Neural crest cell (in vitro differentiated cells): ENCODE measurements at places on chromosomes 2 and 18.
A peak's percentile ranks its signal among the peaks of the same experiment; 100 is the strongest.

DNA sequence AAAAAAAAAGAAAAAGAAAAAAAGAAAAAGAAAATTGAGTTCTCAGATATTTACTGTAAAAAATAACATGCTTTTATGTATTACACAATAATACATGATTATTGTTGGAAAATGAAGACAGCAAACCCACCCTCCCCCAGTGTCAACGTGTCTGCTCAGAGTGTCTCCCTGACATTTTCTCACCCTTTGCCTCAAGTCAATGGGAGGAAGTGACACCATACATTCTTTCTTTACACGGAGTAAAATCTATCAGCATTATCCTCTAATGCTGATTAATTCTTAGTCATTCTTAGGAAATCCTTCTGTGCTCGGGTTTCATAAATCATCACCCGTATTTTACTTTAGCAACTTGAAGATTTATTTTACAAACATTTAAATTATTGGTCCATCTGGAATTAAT lies 32.0 kb downstream of the CTAGE1 start:
- DNase-seq: no peak

DNA sequence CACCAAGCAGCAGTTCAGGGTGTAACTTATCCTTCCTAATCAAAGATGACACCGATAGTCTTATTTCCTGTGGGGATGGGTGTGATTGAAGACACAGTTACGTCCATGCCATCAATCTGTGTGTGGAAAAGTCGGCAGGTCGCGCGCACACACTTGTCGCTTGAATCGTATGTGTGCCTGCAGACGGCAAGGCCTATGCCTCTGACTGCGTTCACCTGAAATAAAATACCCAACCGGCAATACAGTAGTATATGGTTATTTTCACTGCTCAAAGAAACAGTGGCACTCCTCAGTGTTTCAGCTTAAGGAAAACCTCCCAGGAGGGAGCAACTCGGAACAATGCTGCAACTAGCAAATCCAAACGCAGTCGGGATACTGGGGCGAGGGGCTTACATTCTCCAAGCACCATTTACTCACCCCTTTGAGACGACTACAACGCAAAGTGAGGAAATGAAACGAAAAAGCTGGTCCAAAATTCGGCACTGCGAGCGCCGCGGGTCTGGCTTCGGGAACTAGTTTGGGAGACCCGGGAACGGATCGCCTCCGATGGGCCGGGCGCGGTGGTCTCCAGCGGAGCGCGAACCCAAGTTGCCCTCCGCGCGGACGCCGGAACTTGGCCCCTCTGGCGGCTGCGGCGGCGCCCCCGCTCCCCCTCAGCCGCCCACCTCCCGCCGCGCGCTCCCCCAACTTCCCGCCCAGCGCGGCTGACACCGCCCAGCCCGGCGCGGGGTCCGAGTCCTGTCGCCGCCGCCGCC lies 675 bp downstream of the PRKD3 start:
- peak; percentile 39 for DNase-seq

DNA sequence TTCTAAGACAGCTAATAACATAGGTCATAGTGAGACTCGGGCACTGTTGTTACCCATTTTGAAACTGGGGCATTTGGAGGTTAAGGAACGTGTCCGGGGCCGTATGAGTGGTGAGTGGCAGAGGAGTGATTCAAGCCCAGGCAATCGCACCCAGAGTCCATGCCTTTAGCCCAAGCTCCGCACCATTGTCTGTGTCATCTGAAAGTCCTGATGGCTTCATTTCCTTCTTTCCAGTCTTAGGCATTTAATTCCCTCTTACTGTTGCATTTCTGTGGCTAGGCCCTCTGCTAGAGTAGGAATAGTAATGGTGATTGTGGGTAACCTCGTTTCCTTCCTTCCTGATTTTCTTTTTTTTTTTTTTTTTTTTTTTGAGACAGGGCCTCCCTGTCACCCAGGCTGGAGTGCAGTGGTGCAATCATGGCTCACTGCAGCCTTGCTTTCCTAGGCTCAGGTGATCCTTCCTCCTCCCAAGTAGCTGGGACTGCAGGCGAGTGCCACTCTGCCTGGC lies 49.8 kb upstream of the ASB1 start:
- DNase-seq: no peak

DNA sequence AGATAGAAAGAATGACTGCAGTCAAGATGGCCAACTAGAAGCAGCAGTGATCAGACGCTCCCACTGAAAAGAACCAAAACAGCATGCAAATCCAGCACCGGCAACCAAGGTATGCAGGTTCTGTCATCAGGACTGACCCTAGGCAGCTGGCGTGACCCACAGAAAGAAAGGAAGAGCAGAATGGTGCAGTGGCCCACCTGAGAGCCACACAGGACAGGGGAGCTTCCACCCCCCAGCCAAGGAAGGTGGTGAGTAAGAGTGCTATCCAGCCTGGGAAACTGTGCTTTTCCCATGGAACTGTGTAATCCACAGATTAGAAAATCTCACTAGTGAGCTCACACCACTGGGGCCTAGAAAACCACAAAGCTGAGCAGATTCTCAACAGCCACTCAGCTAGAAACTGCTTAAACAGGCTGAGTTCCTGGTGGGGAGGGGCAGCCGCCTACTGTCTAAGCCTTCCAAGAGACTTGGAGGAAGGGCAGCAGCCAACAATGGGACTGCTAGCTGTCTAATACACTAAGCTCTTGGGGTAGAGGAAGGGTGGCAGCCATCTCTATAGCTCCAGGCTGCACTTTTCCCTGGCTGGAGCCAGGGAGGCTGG lies 127.9 kb downstream of the EVA1A start:
- no peak for DNase-seq

GRCh38 chr18:47953471-47953931 lies 23.0 kb upstream of the SMAD2 start:
- DNase-seq: no peak

DNA sequence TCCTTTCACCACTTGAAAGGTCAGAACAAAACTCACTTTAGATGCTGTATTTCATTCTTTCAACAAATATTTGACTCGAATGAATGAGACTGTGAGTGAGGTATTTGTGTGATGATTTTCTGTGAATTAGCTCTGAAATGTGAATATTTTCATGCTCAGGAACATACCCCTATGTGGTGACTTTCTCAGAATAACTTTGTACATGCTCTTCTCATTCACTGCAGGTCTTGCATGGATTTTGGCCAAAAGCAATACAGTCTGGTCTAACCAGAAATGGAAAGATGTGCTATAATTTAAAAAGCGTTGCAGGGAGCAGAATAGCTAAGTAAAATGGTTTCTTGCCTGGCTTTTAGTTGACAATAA lies 75.5 kb downstream of the MYCN start:
- DNase-seq: no peak

DNA sequence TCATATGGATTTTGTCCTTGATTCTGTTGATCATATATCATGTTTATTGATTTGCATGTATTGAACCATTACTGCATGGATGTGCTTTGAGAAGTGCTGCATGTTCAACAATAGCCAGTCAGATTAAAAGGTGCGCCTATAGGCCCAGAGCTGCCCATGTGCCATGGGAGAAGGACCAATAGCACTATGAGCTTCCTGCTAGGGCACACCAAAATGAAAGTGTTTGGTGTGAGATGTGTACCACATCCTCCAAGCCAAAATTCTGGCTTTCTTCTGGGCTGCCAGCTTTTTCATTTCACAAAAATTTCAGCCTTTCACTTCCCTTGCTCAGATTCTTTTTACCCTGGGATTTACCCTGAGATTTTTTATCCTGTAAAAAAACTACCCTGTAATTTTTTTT lies 34.8 kb upstream of the MMADHC start:
- no peak for DNase-seq

DNA sequence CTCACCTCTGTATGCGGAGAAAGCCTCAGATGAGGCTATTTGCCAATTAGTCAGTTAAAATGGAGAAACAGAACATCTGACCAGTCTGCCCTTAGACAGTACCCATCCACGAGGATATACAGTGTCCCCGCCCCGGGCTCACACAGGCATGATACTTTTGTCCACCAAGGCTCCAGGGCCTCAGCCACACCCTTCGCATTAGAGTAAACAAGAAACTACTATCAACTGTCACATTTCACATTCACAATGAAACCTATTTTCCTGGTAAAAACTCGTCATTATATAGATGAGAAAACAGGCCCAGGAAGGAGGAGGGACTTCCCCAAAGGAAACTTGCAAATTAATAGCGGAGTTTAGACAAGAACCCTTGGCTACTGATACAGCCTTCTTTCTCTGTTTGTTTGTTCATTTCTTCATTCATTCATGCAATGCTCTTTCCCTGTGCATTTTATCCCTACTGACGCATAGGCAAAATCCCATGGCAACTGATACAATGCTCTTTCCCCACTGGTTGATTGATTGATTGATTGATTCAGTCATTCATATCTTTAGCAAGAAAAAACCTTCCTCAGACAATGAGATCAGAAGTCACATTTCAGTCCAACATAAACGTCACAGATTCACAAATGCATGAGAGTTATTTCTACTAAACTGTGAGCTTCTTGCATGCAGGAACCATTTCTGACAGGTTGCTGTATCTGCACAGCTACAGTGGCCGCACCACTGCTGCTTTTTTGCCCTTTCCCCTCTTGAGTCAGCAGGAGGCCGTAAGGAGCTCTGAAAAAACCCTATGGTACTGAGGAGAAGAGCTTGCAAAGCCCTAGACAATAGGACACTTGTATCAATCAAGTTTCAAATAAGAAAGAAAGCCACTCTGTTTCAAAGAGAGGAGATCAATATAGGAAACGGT lies 777.1 kb downstream of the RNF144A start:
- DNase-seq: no peak

- no peak for DNase-seq
These were observed 265.6 kb downstream of the TMX3 start for GRCh38 chr18:68449292-68449691.

GRCh38 chr2:205773989-205774388 lies 91.7 kb downstream of the NRP2 start:
- no peak for DNase-seq

- no peak for DNase-seq
These were observed 225.5 kb upstream of the GALNT5 start for GRCh38 chr2:157032017-157032416.

- DNase-seq: no peak
These were observed 212.2 kb downstream of the XIRP2 start for GRCh38 chr2:167100506-167100905.

DNA sequence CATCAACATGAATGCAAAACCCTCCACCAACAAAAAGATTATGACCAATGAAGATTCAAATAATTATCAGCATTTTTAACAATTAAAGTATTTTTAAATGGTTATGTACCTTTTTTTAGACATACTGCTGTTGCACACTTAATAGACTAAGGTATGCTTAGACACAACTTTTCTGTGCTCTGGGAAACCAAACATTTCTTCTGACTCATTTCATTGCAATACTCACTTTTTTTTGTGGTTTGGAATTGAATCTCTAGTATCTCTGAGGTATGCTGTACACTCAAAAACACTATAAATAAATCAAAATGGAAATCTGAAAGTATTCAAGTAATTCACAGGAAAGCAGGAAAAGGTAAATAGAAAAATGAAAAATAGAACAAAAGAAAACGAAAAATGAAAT lies 247.9 kb upstream of the POU3F3 start:
- DNase-seq: no peak

DNA sequence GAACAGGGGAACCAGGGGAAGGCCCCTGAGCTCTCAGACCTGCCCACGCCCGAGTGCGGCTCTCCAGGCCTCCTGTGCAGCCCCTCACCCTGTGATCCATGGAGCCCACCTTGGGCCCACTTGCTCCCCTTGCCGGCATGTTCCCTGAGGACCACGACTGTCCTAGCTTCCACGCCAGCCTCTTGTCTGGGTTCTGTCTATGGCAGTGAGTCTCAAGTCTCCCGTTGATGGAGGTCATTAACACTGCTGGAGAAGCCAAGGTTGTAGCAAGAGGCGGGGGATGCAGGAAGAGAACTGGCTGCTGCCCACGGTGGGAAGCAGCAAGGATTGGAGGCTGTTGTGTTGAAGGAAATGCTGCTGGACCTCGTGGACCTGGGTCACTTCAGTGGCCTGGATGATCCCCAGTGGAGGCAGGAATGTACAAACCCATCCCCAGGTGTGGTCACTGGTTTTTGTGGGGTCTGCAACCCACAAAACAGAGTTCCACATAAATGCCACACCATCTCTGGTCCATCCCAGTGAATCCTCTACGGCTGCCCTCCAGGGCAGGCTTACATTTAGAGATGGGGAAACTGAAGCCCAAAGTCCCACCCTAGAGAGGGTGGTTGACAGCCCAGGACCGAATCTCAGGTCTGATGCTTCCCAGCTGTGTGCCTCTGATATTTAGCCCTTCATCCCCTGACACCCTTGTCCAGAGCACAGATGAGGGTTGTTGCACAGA lies 150.3 kb downstream of the NDUFA10 start:
- DNase-seq: no peak

DNA sequence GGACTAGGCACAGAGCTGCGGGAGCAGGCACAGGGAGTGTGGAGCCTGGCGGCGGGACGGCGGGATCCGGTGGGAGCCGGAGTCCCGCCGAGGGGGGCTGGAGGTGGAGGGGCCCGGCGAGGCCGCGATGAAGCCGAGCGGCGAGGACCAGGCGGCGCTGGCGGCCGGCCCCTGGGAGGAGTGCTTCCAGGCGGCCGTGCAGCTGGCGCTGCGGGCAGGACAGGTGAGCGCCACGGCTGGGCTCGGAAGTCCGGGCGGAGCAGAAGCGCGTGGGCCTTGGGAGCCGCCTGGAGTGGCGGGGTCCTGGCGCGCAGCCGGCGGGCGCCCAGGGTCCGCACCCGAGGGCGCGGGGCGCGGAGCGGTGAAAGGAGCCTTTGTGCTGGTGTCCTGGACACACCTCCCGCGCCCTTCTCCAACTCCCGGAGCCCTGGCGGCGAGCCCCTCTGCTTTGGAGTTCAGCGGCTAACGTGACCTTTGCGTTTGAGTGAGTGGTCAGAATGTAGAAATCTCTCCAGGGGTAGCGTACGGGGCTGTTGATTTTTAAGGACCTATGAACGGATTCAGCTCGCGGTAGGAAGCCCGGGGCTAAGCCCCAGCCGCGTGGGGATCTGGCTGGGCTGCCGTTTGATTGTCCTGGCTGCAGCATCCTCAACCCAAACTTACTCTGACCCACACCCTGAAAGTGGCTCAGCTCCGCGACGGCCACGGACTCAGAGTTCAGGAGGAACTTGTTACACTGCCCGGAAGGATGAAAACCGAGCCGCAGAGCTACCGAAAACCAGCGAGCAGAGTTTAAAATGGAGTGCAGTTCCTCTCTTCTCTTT lies 448 bp downstream of the IMPA2 start:
- DNase-seq: peak; percentile 43

GRCh38 chr2:8490166-8490721 lies 191.6 kb upstream of the ID2 start:
- no peak for DNase-seq
